H4 (cell line): ENCODE measurements at places on chromosomes 6 and 20. TPM values are rescaled to one million over a fixed set of nuclear protein-coding genes. Genes with fewer than 3 reads are reported as not detected.

DNA sequence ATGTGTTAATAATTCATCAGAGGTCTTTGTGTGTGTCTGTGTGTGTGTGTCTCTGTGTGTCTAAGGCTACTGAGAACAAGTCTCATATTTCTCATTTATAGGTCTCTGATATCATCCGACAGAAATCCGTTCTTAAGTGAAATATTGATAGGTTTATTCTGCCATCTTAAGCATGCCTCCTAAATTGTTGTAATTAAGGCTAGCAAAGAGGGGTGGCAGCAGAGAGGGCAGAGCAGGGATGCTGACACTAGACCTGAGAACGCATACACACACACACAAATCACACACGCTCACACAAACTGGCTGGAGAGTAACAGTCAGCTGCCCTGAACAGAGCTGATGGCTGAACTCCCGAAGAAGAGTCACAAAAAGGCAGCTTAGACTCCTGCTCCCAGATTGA, 84.9 kb upstream of the LRFN2 start:
- DNase-seq: no peak

- no peak for DNase-seq
These were observed 29.0 kb downstream of the FAM50B start for GRCh38 chr6:3878048-3878666.

- DNase-seq: no peak
These were observed 88.3 kb downstream of the CEBPB start for GRCh38 chr20:50278684-50279531.

The PRSS35 gene
- not detected in 2 replicates for total RNA-seq

The NKAPL gene
- not detected in 2 replicates for total RNA-seq

DNA sequence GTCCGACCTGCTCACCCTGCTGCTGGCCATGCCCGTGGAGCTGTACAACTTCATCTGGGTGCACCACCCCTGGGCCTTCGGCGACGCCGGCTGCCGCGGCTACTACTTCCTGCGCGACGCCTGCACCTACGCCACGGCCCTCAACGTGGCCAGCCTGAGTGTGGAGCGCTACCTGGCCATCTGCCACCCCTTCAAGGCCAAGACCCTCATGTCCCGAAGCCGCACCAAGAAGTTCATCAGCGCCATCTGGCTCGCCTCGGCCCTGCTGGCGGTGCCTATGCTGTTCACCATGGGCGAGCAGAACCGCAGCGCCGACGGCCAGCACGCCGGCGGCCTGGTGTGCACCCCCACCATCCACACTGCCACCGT, 885 bp downstream of the NTSR1 start:
- DNase-seq: no peak

The LY6G6F gene
- not detected in 2 replicates for total RNA-seq
